ENCODE measurements at places on chromosomes 3 and 15. TPM values are rescaled to one million over a fixed set of nuclear protein-coding genes. Genes with fewer than 3 reads are reported as not detected.

Gene IP6K1
- total RNA-seq = 22.8 TPM

Gene CHRD
- total RNA-seq = 0.12 TPM

Gene PTH1R
- 0.37 TPM for total RNA-seq

Gene CCRL2
- total RNA-seq = 0.13 TPM

Gene RBP2
- not detected for total RNA-seq

Gene FSD2
- total RNA-seq = not detected

Gene CHL1
- not detected for total RNA-seq

Gene PLAAT1
- not detected for total RNA-seq

Gene TFRC
- 101 TPM for total RNA-seq

Gene GABPB1
- 30.1 TPM for total RNA-seq

Gene KNG1
- not detected for total RNA-seq

Gene RASA2
- 10.2 TPM for total RNA-seq

Gene CLSTN2
- total RNA-seq = 0.03 TPM

Gene ZNF80
- not detected for total RNA-seq

Gene MBD4
- total RNA-seq = 21.1 TPM

Gene CLDN18
- total RNA-seq = not detected

Gene CCDC191
- total RNA-seq = 1.9 TPM

Gene ZMAT3
- 6.4 TPM for total RNA-seq

Gene MCTP2
- not detected for total RNA-seq

Gene BCHE
- total RNA-seq = 0.94 TPM

Gene APOD
- 0.72 TPM for total RNA-seq

Gene STRIT1
- not detected for total RNA-seq

Gene SSUH2
- 0.57 TPM for total RNA-seq

Gene EFHB
- 0.41 TPM for total RNA-seq

Gene SRP14
- 271 TPM for total RNA-seq

Gene CTXN2
- total RNA-seq = 0.04 TPM

Gene NPTN
- 179 TPM for total RNA-seq

Gene CHRM5
- total RNA-seq = 0.01 TPM

Gene PRSS50
- total RNA-seq = not detected

Gene PARP6
- 66.2 TPM for total RNA-seq

Gene KBTBD13
- not detected for total RNA-seq

Gene RBMS3
- 0.94 TPM for total RNA-seq

Gene SERPINI2
- not detected for total RNA-seq

Gene AP3B2
- total RNA-seq = 0.40 TPM

Gene CAMP
- not detected for total RNA-seq

Gene GOLGA8G
- total RNA-seq = not detected

Gene EPB42
- not detected for total RNA-seq

Gene IFRD2
- total RNA-seq = 96.7 TPM

Gene INAFM2
- 6.1 TPM for total RNA-seq

Gene CYP11A1
- not detected for total RNA-seq

Gene SCAANT1
- total RNA-seq = not detected

Gene GP9
- total RNA-seq = not detected

Gene GOLGA8N
- 0.96 TPM for total RNA-seq

Gene CTXND1
- not detected for total RNA-seq

Gene CCR5
- total RNA-seq = not detected

Gene NANOGP8
- not detected for total RNA-seq

Gene HCN4
- total RNA-seq = 0.22 TPM

Gene IGF1R
- total RNA-seq = 55.6 TPM

Gene RBPMS2
- total RNA-seq = 8.9 TPM

Gene CP
- 3.4 TPM for total RNA-seq

Gene CACNA1D
- total RNA-seq = 1.2 TPM

Gene CHST2
- total RNA-seq = 0.44 TPM

Gene IQCH
- 1.6 TPM for total RNA-seq

Gene RSL24D1
- total RNA-seq = 87.0 TPM
